Stimulated activated naive B cell treated with anti-CD40 and anti-IgM and Interleukin-4, amounts not matched to agents 10 μg/mL and 1 μg/mL and 100 μg/mL, for 72 hours (primary cell): ENCODE measurements at places on chromosomes 5 and 9.

- H3K27ac ChIP-seq, result no peak overlapping the region
- no peaks in the 10 kb centered on the region for H3K36me3 ChIP-seq
- DNase-seq, result no peak
- no peak overlapping the region for H3K4me3 ChIP-seq
Observed at GRCh38 chr5:40291338-40291737, 388.4 kb upstream of the PTGER4 start.

DNA sequence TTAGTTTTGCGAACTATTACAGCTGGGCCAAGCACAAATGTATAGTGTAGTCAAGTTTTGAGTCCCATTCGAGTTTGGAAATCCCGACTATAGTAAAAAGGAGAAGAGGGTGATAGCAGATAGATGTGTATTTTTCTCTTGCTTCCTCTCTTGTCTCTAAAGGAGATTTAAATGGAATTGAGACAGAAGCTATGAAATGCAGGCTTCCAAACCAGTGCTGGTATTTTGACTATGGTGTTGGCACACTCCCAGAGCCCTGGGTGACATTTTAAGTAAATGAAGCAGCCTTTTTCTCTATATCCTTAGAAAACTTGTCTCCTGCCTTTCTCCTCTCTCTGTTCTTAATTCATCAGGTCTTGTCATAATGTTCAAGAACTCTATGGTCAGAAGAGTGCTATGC lies 17.7 kb upstream of the AUH start:
- peaks cover 4% of the 10 kb centered on the region for H3K27me3 ChIP-seq
- H3K36me3 ChIP-seq, result peaks cover 4% of the 10 kb centered on the region
- H3K27ac ChIP-seq, result no peak overlapping the region
- H3K4me3 ChIP-seq, result no peak overlapping the region

GRCh38 chr9:77806741-77807140 lies 158.6 kb upstream of the GNA14 start:
- H3K4me1 ChIP-seq, result no peaks in the 10 kb centered on the region
- DNase-seq, result no peak
- H3K27me3 ChIP-seq, result no peaks in the 10 kb centered on the region

- H3K36me3 ChIP-seq, result no peaks in the 10 kb centered on the region
- H3K4me3 ChIP-seq, result no peak overlapping the region
- DNase-seq, result no peak
- H3K27ac ChIP-seq, result no peak overlapping the region
- H3K4me1 ChIP-seq, result no peaks in the 10 kb centered on the region
Observed at GRCh38 chr9:89114741-89115140, 63.9 kb downstream of the SHC3 start.
